ENCODE measurements at places on chromosomes 3 and 15. TPM values are rescaled to one million over a fixed set of nuclear protein-coding genes. Genes with fewer than 3 reads are reported as not detected.
A peak's percentile ranks its signal among the peaks of the same experiment; 100 is the strongest.

SEMA6D gene
- 34.9 TPM for total RNA-seq

- H3K27ac ChIP-seq: no peak overlapping the region
- H3K27me3 ChIP-seq: no peaks in the 10 kb centered on the region
- no peaks in the 10 kb centered on the region for H3K36me3 ChIP-seq
- no peak overlapping the region for H3K4me3 ChIP-seq
- peak; percentile 84 for DNase-seq
Measured at GRCh38 chr15:72864681-72865080, 81.1 kb upstream of the ADPGK start.

ECE2 gene
- 1.7 TPM for total RNA-seq

DNA sequence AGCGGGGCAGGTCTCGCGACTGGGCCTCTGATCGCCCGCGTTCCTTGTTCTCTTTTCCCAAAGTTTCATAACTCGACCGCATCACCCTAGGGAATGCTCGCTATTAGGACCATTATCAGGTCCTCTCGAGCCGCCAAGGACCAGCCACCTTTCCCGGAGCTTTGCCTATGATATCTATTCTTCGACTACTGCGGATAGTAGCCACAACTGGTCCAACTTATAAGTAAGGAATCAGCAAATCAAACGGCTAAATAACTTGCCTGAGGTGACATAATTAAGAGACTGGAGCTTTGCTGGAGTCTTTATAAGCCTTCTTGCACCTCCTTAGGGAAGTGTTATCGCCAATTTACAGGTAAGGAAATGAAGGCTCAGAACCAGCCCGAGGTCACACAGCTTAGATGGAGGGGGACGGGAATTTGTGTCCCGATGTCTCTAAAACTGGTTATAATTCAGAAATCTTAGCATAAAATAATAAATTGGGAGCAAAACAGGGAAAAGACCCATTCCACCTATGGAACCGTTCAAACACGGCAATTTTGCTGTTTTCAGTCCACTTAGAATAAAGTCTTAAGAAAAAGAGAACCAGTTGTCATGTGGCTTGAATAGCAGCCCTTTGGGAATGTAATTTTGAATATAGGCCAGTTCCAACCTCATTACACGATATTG lies 479 bp upstream of the PLD1 start:
- H3K4me1 ChIP-seq: peaks cover 33% of the 10 kb centered on the region
- H3K4me3 ChIP-seq: peak overlapping the region; percentile 88
- peak overlapping the region; percentile 91 for H3K27ac ChIP-seq
- H3K27me3 ChIP-seq: no peaks in the 10 kb centered on the region
- no peak for DNase-seq

DNA sequence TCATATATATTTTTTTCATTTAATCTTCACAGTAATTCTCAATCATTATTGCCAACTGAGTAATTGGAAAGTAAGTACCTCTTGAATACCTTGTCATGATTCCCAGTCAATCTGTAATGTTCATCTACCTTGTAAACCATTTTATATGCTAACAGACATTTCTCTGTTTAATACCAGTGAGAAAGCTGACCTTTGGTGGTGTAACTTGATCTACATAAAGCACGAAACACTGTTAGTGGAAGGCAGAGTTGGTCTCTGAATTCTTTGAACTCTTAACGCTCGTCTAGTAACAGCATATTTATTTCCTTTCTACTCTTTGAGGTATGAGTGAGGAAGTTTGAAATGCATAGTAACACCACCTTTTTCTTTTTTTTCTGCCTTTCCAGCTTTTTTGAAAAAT lies 59.5 kb downstream of the SLC25A26 start:
- H3K36me3 ChIP-seq: no peaks in the 10 kb centered on the region
- H3K27me3 ChIP-seq: no peaks in the 10 kb centered on the region
- H3K4me3 ChIP-seq: no peak overlapping the region
- no peaks in the 10 kb centered on the region for H3K4me1 ChIP-seq

DNA sequence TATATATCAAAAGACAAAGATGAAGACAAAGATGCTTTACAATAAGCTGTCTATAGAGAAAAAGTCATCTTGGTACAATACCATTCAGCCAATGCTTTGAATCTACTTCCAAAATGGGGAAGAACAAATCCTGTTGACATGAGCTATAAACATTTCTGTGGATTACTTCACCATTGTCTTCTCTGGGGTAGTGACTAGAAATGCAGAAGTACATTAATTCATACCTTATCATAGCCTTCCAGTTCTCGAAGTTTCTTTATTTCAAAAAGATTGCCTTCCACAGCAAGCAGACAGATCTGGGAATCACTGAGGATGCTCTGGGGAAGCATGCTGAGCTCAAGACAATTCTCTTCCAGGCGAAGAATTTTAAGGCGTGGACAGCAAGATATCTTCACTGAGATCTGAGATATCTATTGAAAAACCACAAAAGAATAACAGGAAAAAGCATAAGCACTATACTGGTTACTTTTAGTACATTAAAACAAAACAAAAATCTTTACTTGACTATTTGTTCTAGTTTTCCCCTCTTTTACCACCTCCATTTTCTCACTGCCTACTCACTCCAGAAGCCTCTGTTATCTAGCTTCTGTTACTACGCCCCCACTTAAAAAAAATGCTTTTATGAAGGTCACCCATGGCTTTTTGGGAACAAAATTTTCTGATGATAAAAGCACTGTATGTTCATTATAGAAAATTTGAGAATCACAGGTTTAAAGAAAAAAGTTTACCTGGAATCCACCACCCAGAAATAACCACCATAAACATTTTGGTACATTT lies 3.6 kb downstream of the LRRC57 start:
- DNase-seq: no peak
- no peaks in the 10 kb centered on the region for H3K27me3 ChIP-seq
- no peak overlapping the region for H3K27ac ChIP-seq
- H3K4me1 ChIP-seq: peaks cover 32% of the 10 kb centered on the region
- no peaks in the 10 kb centered on the region for H3K36me3 ChIP-seq

DNA sequence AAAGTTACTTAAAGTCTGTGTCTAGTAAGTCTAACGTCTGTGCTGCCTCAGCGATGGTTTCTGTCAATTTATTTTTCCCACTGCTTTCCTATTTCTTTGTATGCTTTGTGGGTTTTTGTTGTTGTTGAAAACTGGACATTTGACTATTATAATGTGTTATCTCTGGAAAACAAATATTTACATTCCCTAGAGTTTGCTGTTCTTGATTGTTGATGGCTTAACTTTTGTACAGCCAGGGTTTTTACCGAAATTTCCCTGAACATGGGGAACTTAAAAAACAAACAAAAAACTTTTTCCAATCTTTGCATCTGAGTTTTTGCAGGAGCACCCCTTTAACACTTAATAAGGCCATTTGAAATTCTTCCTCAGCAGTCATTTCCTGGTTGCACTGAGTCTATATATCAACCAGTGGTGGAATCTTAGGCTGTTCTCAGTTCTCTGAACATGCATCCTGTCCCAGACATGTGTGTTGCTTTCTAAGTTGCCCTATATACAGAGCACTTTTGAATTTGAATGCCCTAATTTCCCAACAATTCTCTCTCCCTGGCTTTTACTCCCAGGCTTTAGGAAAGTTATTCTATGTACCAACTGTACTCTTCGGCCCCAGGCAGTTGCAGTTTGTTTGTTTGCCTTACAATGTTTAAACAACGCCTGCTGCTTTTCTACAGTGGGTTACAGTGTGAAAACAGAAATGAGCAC lies 11.8 kb upstream of the PIAS1 start:
- DNase-seq: no peak
- no peaks in the 10 kb centered on the region for H3K27me3 ChIP-seq
- no peak overlapping the region for H3K4me3 ChIP-seq
- no peaks in the 10 kb centered on the region for H3K4me1 ChIP-seq

CIB2 gene
- total RNA-seq: 13.0 TPM

DAPK2 gene
- total RNA-seq: 50.3 TPM

ZBED2 gene
- total RNA-seq: 4.9 TPM

DNA sequence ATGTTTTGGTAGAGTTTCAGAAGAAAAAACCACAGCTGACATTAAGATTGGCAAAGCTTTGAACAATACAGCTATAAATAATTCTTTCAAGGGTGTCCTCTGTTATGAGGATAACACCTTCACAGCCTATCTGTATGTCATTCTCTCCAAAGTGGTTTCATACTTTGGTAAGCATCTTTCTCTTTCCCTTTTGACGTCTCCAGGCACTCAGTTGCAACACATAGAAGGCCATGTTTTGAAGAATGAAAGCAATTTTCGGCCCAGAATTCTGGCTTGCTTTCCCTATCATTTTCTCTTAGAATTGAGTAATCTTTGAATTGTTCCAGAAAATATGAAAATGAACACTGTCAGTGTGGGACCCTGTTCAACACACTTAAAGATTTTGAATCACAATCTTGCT lies 200.0 kb upstream of the CBLB start:
- no peaks in the 10 kb centered on the region for H3K27me3 ChIP-seq
- no peak overlapping the region for H3K4me3 ChIP-seq
- H3K27ac ChIP-seq: no peak overlapping the region
- no peaks in the 10 kb centered on the region for H3K36me3 ChIP-seq

DNA sequence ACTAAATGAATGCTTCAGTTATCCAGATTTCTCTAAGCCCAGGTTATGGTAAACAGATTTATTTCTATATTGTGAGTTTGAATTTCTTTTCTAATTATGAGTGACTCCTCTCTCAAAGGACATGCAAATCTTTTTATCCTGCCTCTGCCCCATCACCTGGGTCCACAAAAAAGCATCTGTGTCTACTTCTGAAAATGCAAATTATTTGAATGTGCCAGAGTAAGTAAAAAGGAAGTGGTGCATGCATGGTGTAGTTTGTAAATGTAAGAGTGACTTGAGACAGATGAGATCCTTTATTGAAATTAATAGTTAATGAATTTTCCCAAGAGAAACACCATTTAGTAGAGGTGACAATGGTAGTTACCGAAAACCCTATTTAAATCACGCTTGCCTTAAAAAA lies 26.9 kb downstream of the MCTP2 start:
- H3K27ac ChIP-seq: no peak overlapping the region
- H3K4me3 ChIP-seq: no peak overlapping the region
- no peaks in the 10 kb centered on the region for H3K4me1 ChIP-seq

DNA sequence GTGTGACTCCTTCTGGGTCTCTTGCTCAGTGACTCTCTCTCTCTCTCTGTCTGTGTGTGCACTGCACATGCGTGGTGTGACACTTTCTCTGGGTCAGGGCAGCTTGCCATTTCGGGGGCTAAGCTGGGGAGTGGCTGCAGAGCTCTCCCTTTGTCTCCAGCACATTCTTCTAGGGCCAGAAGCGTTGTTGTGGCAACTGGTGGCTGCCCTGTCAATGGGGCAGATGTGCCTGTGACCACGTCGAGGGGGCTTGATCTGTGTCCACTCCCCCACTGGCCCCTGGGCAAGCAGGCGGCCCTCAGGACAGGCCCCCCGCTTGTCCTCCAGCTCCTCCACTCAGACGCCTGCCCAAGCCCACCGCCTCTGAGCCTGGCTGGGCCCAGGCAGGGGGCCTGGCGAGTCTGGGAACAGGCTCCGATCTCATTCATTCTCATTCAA lies 67.8 kb downstream of the WNT7A start:
- H3K27me3 ChIP-seq: no peaks in the 10 kb centered on the region
- no peaks in the 10 kb centered on the region for H3K4me1 ChIP-seq
- no peak for DNase-seq
- no peak overlapping the region for H3K4me3 ChIP-seq

DNA sequence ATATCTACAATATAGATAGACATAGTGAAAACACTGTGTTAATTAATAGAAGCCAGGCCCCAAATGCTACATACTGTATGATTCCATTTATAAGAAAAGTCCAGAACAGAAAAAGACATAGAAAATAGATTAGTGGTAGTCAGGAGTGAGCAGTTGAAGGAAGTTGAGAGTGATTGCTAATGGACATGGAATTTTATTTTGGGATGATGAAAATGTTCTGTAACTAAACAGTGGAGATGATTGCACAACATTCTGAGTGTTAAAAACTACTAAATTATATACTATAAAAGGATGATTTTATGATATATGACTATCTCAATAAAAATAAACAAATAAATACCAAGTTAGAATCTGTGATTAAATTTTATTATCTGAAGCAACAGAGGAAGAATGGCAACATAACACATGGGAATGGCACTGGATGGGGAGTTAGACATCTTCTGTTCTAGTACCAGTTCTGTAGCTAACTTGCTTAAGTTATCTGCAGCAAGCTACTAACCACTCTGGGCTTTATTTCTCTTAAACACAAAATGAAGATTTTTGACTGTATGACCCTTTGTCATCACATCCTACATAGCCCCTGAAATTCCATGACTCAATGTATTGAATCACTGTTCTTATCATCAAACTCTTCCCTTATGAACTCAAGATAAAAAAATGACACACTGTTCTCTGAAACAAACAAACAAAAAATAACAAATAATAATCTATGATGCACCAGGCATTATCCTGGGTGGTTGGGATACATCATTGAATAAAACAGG lies 612.7 kb downstream of the TBL1XR1 start:
- H3K4me3 ChIP-seq: no peak overlapping the region
- no peaks in the 10 kb centered on the region for H3K4me1 ChIP-seq
- no peak overlapping the region for H3K27ac ChIP-seq

GRCh38 chr15:68930268-68931022 lies at the start of gene SPESP1:
SPESP1 (plus strand) TSS chr15:68930525; CDS start chr15:68930654, 129 bp downstream.
- no peaks in the 10 kb centered on the region for H3K27me3 ChIP-seq
- no peaks in the 10 kb centered on the region for H3K4me1 ChIP-seq
